ENCODE measurements at places on chromosomes 3 and 15. TPM values are rescaled to one million over a fixed set of nuclear protein-coding genes. Genes with fewer than 3 reads are reported as not detected.

The PPARG gene
- total RNA-seq: 30.1 TPM

The SETD2 gene
- 62.0 TPM for total RNA-seq

The MNS1 gene
- 1.8 TPM for total RNA-seq

The OR5H1 gene
- total RNA-seq: not detected

The ANKRD63 gene
- total RNA-seq: not detected

The DNAJC13 gene
- total RNA-seq: 62.8 TPM

The IQCF5 gene
- not detected for total RNA-seq

The TF gene
- total RNA-seq: 6.8 TPM

The KCNH8 gene
- total RNA-seq: 0.22 TPM

The SI gene
- total RNA-seq: not detected

DNA sequence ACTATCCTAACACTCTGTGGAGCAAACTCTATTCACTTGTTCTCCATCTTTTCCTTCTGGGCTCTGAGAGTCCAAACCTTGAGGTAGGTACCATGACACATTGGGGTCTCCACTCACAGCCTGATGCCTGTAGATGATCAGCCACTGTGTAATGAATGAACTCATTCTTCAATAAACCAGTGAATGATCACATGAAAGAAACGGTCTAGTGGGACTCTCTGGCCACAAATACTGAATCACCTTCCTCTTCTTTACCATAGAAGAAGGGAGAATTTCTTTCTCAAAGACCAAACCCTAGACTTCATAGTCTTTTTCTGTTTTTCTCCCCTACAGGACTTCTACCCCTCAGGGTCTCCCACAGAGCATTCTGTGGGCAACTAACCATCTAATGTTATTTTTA is 20.5 kb upstream of the ABHD2 start:
- H3K4me1 ChIP-seq: no peaks in the 10 kb centered on the region
- H3K36me3 ChIP-seq: no peaks in the 10 kb centered on the region
- DNase-seq: no peak

DNA sequence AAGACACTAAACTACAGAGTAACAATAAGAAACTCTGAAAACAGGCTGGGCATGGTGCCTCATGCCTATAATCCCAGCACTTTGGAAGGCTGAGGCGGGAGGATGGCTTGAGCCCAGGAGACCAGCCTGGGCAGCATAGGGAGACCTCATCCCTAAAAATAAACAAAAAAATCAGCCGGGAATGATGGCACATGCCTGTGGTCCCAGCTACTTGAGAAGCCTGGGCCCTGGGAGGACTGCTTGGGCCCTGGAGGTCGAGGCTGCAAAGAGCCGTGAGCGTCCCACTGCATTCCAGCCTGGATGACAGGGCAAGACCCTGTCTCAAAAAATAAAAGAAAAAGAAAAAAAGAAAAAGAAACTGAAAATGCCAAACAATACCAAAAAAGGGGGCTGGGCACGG is 55.4 kb downstream of the TMCC1 start:
- no peaks in the 10 kb centered on the region for H3K27me3 ChIP-seq
- no peak overlapping the region for H3K4me3 ChIP-seq
- no peak overlapping the region for H3K27ac ChIP-seq

GRCh38 chr3:158369279-158369678 is 201.7 kb upstream of the MLF1 start:
- no peaks in the 10 kb centered on the region for H3K27me3 ChIP-seq
- H3K4me3 ChIP-seq: no peak overlapping the region
- no peaks in the 10 kb centered on the region for H3K4me1 ChIP-seq
- no peak for DNase-seq
- H3K36me3 ChIP-seq: no peaks in the 10 kb centered on the region

GRCh38 chr3:175898194-175898593 is 1039.1 kb downstream of the NAALADL2 start:
- no peaks in the 10 kb centered on the region for H3K36me3 ChIP-seq
- DNase-seq: no peak

- no peaks in the 10 kb centered on the region for H3K27me3 ChIP-seq
- no peak for DNase-seq
- no peak overlapping the region for H3K4me3 ChIP-seq
- no peak overlapping the region for H3K27ac ChIP-seq
- no peaks in the 10 kb centered on the region for H3K4me1 ChIP-seq
These were observed 226.8 kb downstream of the PLCL2 start for GRCh38 chr3:17111586-17111985.

GRCh38 chr3:70053293-70053692 is 53.8 kb downstream of the SAMMSON start:
- no peaks in the 10 kb centered on the region for H3K4me1 ChIP-seq
- no peaks in the 10 kb centered on the region for H3K27me3 ChIP-seq
- H3K27ac ChIP-seq: no peak overlapping the region

DNA sequence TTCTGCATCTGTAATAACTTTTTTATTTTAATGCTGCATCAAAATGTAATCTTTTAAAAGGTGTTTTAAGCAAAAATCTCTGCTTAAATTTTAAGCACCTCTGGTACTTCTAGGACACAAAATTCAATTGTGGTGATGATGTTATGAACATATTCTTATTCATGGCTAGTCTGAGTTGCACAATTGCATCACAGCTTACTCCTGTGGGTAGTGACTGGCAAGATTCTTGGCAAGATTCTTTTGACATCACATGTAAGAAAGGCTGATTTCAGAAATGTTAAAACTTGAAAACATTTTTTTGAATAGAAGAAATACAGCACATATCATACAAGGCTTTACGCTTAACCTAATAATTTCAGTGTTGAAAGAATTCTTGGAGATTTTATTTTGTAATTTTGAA is 35.7 kb downstream of the IQCH start:
- no peaks in the 10 kb centered on the region for H3K4me1 ChIP-seq
- no peaks in the 10 kb centered on the region for H3K27me3 ChIP-seq
- no peak overlapping the region for H3K4me3 ChIP-seq
- H3K27ac ChIP-seq: no peak overlapping the region

GRCh38 chr3:132378846-132379245 is 38.5 kb upstream of the DNAJC13 start:
- no peak for DNase-seq
- H3K4me3 ChIP-seq: no peak overlapping the region
- H3K27ac ChIP-seq: no peak overlapping the region
- H3K4me1 ChIP-seq: no peaks in the 10 kb centered on the region
- H3K27me3 ChIP-seq: no peaks in the 10 kb centered on the region

DNA sequence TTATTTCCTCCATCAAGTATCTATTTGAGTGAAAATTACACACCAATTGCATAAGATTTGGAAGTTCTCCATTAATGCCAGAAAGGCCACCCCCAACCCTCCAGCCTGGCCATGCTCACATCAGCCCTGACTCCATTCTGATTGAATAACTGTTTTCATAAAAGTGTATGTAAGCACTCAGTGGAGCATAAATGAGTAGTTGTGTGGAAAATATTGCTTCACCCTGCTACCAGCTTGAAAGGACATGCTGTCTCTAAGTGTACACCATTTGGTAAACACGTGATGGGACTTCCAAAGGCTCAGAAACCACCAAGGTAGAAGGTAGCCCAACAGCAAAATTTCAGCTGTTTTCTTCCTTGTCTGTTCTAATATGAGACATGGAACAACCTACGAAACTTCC is 393.8 kb downstream of the ZNF385D start:
- H3K27ac ChIP-seq: no peak overlapping the region
- no peaks in the 10 kb centered on the region for H3K4me1 ChIP-seq
- no peaks in the 10 kb centered on the region for H3K27me3 ChIP-seq
- no peak overlapping the region for H3K4me3 ChIP-seq

GRCh38 chr15:39016706-39017105 is 452.1 kb upstream of the RASGRP1 start:
- no peaks in the 10 kb centered on the region for H3K27me3 ChIP-seq
- no peak for DNase-seq
- H3K27ac ChIP-seq: no peak overlapping the region
- H3K4me3 ChIP-seq: no peak overlapping the region

- no peak overlapping the region for H3K4me3 ChIP-seq
- no peaks in the 10 kb centered on the region for H3K36me3 ChIP-seq
- H3K27me3 ChIP-seq: no peaks in the 10 kb centered on the region
- H3K27ac ChIP-seq: no peak overlapping the region
These were observed 73.1 kb upstream of the SLC6A6 start for GRCh38 chr3:14329116-14329830.

DNA sequence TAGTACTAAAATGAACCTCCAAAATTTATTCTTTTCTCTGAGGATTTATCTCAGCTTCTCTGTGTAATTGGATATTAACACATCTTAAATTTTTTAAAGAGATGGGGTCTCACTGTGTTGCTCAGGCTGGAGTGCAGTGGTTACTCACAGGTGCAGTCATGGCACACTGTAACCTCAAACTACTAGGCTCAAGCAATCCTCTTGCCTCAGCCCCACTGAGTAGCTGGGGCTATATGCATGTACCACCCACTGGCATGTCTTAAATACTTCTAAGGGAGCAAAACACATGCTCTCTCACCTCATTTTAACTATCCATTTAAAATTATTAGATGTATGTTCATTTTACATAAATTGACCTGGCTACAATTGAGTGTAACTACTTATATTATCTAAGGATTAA is 11.3 kb upstream of the TMEM87A start:
- H3K4me1 ChIP-seq: no peaks in the 10 kb centered on the region
- no peak for DNase-seq
- H3K27me3 ChIP-seq: no peaks in the 10 kb centered on the region
- no peaks in the 10 kb centered on the region for H3K36me3 ChIP-seq

- no peak overlapping the region for H3K4me3 ChIP-seq
- no peak for DNase-seq
- H3K4me1 ChIP-seq: peaks cover 12% of the 10 kb centered on the region
- H3K36me3 ChIP-seq: no peaks in the 10 kb centered on the region
- no peaks in the 10 kb centered on the region for H3K27me3 ChIP-seq
These were observed 227.7 kb upstream of the SOX2 start for GRCh38 chr3:181484026-181484425.

DNA sequence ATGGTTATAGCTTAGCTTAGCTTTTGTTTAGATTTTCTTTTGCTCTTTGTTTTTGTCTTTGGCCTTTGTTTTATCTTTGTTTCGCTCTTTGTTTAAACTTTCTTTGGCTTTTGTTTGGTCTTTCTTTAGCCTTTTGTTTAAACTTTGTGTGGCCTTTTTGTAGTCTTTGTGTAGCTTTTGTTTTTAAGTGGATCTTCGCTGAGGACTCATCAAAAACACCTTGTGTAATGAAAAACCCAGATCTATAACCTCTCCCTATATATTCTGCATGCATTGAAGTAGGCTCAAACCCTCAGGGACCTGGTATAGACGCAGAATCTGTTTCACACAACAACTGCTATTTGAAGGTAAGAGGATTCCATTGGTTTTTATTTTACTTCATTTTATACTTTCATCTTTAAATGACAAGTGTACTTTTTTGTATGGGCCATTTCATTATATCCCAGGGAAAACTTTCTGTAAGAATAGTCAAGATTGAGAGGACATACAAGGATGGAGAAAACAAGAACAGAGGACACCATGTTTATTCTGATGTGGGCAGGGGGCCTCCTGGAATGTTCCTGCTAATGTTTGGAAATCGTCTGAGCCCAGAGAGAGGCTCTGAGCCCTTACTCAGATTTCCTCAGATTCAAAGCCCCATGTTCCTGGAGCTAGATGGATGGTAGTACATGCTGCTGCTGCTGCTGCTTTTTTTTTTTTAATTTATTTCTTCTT is at the start of gene MOBP:
MOBP (plus strand) TSS at position 287 of the 714 bp plus-strand sequence. CDS start 34,390 bp downstream, outside the sequence.
- H3K27ac ChIP-seq: no peak within 1 kb of the TSS
- H3K4me3 ChIP-seq: no peak within 1 kb of the TSS
- no peak for DNase-seq
- H3K4me1 ChIP-seq: no peaks in the 10 kb centered on the region
- no peaks in the 10 kb centered on the region for H3K27me3 ChIP-seq

GRCh38 chr15:63156755-63157117 is 541 bp downstream of the RPS27L start:
- peak; percentile 33 for DNase-seq
- no peaks in the 10 kb centered on the region for H3K36me3 ChIP-seq
- peak overlapping the region; percentile 99 for H3K27ac ChIP-seq
- H3K4me1 ChIP-seq: no peaks in the 10 kb centered on the region

GRCh38 chr3:58861551-58861950 is 188.3 kb downstream of the CFAP20DC start:
- H3K4me3 ChIP-seq: no peak overlapping the region
- H3K27me3 ChIP-seq: no peaks in the 10 kb centered on the region
- peaks cover 6% of the 10 kb centered on the region for H3K4me1 ChIP-seq
- H3K36me3 ChIP-seq: no peaks in the 10 kb centered on the region
- no peak for DNase-seq

All from tibial nerve (tissue), 4 donors.